CD4-positive, alpha-beta T cell treated with Interleukin-6 at 100 ng/mL for 8 hours (primary cell): ENCODE measurements at places on chromosomes 3 and 15.

- no peak for DNase-seq
These were observed 150.6 kb downstream of the RAB11A start for GRCh38 chr15:66019826-66020398.

DNA sequence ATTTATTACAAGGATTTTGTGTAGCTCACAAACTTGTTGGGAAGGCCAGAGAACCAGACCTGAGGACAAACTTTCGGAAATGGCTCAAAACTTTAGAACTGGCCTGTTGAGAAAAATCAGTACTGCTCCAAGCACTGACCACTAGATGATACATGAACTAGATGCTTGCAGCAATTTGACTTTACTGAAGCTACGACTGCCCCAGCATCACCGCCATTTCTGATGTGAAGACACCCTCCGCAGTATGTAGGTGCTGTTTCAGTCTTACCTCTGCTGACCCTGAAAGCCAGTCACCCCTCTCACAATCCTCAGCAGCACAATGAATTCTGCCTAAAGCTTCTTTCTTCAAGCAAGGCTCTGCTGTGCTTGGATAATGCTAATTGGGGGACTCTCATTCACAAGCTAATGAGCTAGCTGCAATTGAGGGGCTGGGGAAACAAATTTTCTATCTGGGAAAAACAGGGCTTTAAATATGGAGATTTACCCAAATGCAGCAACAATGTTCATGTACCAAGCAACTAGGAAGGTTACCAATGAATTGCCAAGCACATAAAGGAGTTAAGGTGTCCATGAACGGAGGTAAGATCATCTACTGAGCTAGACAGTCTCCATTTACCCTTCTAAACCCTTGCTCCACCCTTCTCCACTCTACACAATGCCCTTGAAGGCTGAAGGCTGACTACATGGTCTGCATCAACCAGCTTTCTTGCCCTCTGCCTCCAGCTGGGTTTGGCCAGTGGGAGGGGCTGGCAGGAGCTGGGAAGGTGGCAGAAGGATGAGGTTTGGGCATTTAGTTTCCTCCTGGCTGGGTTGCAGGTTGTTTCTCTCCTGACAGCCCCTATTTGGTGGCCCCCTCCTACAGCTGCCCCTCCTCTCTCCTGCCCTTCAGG is 53.2 kb upstream of the FSTL1 start:
- no peak for DNase-seq

DNA sequence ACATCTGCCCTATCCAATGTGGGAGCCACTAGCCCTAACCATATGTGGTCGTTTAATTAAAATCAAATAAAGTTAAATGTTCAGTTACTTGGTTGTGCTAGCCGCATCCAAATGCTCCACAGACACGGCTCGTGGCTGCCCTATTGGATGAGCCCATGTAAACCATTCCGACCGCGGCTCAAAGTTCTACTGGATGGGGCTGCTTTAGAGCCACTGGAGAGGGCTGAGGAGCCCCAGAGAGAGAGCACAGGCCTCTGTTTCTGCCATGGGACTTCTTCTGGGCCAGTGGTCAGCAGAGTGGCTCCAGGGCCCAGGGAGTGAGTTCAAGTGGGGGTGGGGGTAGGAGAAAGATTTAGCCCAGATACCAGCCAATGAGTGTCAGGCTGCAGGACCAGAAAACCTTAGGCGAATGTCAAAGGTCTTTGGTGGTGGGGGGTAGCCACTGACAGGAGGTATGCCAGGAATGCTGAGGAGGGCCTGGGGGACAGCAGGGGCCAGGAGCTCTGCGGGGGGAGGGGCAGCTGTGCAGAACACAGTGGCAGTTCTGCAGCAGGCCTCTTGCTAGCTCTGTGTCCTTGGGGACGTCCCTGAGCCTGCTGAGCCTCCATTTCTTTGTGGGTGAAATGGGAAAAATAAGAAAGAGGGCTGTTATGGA is 30.1 kb downstream of the SPSB4 start:
- no peak for DNase-seq

DNA sequence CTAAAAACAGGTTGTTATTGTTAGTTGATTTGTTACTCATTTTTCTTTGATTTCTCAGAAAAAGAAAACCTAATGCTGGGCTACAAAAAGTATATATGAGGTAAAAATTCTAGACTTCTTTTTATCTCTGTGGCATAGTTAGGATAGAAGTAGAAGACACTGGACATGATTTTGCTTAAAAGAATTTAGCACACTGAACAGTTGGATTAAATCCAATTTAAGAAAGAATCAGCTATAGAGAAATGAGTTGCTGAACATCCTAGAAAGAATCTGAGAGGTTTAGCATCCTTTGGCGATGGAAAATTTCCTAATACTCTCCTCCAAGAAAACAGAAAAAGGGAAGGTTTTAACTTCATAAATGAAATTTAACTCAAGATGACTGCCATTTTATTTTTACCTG is 259.7 kb downstream of the TBL1XR1 start:
- no peak for DNase-seq

DNA sequence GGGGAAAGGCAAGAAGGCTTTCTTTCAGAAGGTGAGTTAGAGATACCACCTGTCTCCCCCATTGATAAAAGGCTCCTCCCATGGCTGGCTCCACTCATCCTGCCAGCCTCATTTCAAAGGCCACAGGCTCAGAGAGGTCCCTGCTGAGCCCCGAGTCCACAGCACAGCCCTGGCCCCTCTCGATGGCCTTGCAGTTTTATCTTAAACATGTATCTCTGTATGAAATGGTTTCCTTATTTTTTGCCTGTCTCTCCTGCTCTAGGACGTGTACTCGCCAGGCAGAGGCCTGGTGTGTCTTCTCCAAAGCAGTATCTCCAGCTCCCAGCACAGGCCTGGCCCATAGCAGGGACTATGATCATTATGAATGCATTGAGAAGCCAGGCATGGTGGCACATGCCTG is 160.5 kb upstream of the NSMCE3 start:
- DNase-seq = no peak

DNA sequence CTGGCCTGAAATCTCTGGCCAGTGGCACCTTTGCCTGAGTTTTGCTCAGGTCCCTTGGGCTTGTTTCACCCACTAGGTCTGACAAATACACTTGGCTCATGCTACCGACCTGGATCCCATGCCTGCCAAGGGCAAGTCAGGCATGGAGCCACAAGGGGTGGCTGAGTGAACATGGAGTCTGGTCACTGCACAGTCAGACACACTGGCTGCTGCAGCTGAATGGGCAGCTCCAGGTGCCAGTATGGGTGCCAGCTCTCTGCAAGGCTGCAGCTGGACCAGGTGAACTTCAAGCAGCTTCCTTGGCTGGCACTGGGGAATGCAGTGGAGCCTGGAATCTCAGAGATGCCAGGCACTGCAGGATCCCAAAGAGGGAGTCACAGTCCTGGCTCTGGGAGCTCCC is 170.3 kb downstream of the NECTIN3 start:
- no peak for DNase-seq

GRCh38 chr3:30847592-30847991 is 46.9 kb downstream of the GADL1 start:
- DNase-seq = no peak
